ENCODE measurements at places on chromosomes 1 and 21. TPM values are rescaled to one million over a fixed set of nuclear protein-coding genes. Genes with fewer than 3 reads are reported as not detected.

Gene NTMT2
- total RNA-seq = not detected

- no peak for DNase-seq
Observed at GRCh38 chr1:20700636-20701215, 17.1 kb downstream of the KIF17 start.

DNA sequence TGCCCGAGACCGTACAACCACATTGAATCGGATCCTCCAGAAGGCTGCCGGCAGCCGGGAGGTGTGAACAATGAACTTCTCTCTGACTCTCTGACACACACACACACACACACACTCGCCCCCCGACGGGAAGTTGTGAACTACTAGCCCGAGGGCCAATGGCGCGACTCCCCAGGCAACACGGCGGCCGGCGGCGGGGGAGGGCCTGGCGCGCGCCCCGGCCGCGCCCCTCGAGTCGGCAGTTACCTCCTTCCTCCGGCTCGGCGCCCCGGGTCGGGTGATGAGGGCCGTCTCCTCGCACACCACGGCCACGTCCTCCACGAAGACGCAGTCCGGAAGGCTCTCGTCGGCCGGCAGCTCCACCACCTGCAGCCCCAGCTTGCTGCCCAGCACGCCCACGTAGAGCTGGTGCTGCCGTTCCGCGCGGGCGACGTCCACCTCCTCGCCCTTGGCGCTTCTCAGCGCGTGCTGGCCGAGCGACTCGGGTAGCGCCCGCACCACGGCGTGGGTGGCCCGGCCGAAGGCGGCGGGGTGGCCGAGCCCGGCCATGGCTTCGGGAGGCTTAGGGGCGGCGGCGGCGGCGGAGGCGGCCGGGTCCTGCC is 361 bp downstream of the DDAH1 start:
- no peak for DNase-seq

DNA sequence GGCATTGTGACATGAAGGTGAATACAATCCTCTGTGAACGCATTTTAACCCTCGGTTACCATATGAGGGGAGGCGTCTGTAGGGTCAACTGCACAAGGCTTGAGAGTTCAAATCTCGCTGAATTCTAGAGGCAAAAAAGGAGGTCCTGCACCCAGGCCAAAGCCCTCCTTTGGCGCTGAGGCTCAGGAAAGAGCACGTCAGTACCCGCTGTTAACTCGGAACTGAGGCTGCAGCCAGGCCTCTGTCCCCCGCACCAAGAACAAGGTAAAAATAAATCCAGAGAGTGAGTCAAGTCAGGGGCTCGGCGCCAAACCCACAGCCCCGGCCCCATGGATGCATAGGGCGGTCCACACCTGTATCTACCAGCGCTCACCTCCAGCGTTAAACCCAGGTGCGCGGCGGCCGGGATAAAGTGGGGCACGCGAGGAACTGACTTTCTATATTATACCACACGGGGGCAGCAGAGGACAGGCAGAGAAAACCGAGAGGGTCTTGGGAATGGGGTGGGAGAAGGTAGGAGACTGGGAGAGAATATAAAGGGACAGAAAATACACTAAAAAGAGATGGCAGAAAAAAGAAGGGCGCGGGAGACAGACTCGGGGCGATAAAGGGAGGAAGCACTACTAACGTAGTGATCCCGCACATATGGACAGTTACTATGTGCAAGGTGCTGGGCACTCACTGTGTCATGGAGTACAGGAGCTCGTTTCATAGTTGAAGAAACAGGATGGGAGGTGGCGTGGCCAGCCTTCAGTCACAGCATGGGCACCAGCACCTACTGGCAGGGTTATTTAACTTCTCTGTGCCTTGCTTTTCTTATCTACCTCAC is 54.9 kb downstream of the DMRTA2 start:
- DNase-seq = no peak

DNA sequence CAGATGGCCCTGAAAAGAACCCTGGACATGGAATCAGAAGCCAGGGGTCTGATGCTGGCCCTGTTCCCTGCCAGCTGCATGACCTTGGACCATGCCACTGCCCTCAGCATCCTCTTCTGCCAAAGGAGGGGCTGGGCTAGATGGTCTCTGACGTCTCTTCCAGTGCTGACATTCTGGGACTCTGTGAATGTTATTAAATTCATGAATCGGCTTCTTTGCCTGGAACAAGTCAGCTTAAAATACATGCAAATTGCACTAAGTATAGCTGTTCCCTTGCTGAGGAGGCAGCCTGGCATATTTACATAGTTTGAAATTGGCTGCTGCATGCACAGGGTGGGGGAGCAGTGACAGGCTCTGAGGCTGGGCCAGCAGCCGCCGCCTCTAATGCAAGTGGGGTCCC is 23.8 kb downstream of the KCNA2 start:
- no peak for DNase-seq

Gene CD101
- 4.5 TPM for total RNA-seq

- DNase-seq = no peak
Observed at GRCh38 chr21:42465803-42466127, 30.3 kb downstream of the RSPH1 start.
